ENCODE measurements at places on chromosomes 11 and 22. TPM values are rescaled to one million over a fixed set of nuclear protein-coding genes. Genes with fewer than 3 reads are reported as not detected.

Gene CRYBB2
- polyA plus RNA-seq = 0.29 TPM

DNA sequence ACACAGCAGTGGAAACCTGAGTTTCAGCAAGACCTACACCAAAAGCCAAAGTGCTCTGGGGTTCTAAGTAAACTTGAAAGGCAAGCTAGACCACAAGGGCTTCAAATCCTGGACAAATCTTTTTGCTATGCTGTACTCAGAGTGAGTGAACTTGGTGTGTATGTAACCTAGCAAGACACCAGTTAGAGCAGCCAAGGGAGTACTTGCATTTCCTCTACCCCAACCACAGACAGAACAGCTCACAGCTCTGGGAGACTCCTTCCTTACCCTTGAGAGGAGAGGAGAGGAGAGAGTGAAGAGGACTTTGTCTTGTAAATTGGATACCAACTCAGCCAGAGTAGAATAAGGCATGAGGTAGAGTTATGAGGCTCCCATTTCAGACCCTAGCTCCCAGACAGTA is 71.4 kb downstream of the CTSC start:
- no peak for DNase-seq

Gene NRGN
- 25.1 TPM for polyA plus RNA-seq

DNA sequence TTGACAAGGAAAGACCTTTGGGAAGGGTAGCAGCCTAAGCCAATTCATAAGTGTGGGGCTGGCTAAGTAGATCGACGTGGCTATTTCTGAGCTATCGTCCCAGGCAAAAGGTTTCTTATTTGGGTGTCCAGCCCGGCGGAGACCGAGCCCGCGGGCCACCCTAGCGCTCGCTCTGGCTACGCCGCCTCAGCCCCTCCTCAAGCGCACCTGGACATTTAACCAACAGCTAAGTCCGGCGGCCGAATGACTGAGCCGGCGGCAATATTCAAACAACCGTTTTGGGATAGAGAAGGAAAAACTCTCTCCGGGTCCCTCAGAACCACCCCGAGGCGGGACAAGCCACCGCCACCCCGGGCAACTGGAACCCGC is 457 bp downstream of the RNF141 start:
- peak; percentile 47 for DNase-seq

DNA sequence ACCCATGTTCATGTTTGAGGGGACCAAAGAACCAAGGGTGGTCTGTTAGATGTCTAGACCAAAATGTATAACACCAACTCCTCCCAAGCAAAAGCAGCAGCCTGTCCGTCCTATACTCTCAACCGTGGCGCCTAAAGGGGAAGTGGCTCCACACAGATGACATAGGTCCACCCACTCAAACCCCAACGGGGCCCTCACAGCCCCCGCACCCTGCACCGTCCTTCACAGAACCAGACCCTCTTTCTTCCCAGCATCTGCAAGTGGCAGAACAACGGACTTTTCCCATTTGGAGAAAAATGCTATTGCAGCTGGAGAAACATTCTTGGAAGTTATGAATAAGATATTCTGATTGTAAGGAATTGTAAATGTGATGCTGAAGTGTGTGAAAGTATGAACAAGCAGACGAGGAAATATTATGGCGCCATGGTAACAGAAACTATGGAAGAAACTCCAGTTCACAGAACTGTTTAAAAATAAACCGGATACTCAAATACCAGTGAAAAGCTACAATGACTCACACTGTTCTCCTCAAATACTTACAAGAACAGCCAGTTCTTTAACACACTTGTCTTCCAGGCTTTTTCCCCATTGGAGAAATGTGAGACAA is 76.5 kb upstream of the ARFGAP3 start:
- no peak for DNase-seq

GRCh38 chr11:46347637-46348311 is 511 bp downstream of the DGKZ start:
- DNase-seq = peak; percentile 87

- DNase-seq = no peak
Measured at GRCh38 chr22:29979777-29980321, 96.9 kb downstream of the MTMR3 start.

DNA sequence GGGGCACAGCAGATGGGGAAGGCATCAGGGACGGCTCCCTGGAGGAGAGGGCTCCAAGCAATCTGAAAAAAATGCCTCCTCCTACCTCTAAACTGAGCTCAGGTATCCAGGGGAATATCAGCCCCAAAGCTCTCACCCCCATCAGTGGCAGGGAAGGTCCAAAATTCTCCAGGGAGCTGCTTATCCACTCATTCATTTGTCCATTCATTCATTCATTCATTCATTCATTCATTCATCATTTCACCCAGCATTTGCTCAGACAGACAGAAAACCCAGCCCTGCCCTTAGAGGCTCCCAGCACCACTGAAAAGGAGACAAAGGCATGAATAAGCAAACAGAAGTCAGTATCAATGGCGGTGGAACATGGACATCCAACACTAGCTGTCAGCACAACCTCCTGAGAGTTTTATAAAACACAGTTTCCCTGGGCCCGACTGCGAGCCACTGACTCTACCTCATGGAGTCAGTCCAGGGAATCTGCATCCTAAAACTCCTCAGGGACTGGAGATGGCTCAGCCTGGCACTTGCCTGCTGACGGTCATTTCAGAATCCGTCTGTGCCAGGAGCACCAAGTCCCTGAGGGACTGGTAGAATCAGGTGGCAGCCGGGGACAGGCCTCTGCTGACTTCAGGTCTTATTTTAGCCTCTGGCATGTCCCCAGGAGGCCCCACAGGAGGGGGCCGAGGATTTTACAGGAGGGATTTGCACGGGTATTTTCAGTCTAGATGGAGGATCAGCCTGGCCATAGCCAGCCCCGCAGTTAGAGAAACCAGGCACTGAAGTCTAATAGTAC is 164.6 kb downstream of the MN1 start:
- DNase-seq = no peak

Gene BATF2
- polyA plus RNA-seq = 2.6 TPM

- DNase-seq = no peak
Measured at GRCh38 chr11:79547256-79547655, 106.4 kb upstream of the TENM4 start.

DNA sequence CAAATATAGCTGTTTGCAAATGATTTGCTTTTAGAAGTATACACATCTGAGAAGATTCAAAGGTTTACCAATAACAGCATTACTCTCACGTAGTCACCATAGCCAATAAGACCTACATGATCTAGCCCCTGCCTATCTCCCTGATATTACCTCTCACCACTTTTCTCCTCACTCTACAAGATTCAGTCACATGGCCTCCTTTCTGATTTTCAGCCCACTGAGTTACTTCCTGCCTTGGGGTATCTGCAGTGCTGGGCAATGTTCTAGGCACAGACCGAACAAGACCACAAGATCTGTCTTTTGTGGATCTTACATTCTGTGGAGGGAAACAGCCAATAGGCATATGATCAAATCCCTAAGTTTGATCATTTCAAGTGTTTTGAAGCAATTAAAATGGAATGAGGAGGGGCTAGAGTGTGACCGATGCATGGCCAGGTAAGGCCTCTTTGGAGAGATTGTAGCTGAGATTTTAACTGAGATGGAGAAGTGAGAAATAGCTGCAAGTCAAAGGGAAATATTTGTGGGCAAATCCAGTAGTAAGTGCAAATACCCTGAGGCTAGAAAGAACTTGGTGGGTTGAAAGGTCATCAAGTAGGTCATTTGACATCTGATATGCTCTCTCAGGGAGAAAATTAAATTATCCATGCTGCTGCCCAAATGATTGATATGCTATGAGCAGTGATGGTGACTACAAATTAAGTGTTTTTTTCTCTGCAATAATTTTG is 43.1 kb downstream of the ARL14EP start:
- no peak for DNase-seq

GRCh38 chr22:46564084-46564714 is 26.8 kb upstream of the CELSR1 start:
- DNase-seq = no peak

- DNase-seq = no peak
Measured at GRCh38 chr11:86138958-86139357, 70.1 kb upstream of the PICALM start.

DNA sequence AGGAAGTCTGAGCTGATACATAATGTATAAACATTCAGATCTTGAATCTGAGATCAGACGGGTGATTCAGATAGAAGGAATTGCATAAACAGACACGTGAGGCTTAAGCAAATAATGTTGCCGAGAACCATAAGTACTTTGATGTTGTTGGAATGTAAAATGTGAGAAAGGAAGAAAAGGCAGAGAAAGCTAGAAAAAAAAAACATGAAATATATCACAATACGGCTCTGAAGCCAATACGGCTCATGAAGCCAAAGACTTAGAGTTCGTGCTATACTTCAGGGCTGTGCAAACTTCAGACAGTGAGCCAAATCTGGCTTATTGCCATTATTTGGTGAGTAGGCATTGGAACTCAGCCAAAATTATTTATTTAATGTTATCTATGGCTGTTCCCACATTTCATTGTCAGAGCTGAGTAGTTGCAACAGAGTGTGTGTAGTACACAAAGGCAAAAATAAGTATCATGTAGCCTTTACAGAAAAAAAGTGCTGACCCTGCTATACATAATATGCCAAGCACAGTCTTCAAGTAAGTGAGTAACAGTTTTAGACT is 673.3 kb downstream of the CNTN5 start:
- peak; percentile 7 for DNase-seq

Gene SULT4A1
- polyA plus RNA-seq = 1.6 TPM
